H1 (cell line): ENCODE measurements at places on chromosomes 12 and 14.

DNA sequence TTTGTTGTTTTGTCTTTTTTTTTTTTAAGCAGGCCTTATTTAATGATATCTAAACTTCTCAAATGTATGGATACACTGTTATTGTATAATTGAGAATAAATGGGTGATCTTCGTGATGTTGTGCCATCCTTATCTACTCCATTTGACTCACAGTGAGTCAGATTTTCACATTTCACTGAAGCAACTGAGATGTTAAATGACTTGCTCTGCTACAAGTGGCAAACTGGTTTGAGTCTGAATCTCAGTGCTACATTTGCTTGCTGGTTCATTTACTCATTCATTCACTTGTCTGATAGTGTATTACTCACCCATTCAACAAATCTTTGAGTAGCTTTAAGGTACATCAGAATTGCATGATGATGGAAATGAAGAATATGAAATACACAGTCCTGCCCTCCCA is 2.6 kb downstream of the KIAA0586 start:
- H3K4me3 ChIP-seq: no peak overlapping the region
- H3K4me1 ChIP-seq: no peaks in the 10 kb centered on the region
- no peaks in the 10 kb centered on the region for H3K27me3 ChIP-seq
- DNase-seq: no peak

DNA sequence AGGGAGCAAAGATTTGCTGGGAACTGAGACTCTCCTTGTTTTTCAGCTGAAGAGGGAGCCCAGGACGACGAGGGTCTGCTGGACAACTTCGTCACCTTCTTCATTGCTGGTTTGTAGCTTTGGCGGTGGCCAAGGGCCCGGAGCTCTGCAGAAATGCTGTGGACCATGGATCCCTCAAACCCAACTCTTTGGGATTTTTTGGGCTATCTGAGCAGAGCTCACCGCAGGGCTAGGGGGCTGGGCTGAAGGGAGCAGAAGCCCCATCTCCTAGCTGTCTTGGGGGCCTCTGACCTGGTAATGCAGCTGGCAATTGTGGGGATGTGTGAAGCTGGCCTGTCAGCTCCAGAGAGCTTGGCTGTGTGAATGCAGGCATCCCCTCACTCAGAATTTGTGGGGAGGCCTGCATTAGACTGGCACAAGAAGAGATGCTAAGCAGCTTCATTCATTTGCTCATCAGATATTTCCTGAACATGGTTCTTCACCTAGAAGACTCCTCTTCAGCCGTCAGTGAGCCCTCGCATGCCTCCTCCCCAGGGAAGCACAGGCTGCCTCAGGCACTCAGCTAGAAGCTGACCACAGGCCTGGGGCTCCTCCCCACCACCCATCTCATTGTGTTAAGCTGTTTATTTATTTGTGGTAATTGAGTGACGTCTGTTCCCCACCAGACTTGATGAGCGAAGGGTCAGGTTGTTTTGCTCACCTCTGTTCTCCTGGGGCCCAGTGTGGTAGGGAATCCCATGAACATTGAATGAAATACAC is 32.2 kb downstream of the CYP46A1 start:
- H3K4me1 ChIP-seq: peaks cover 2% of the 10 kb centered on the region
- no peak for DNase-seq
- no peak overlapping the region for H3K4me3 ChIP-seq
- no peaks in the 10 kb centered on the region for H3K27me3 ChIP-seq

GRCh38 chr14:51523243-51523642 is 128.5 kb upstream of the FRMD6 start:
- H3K36me3 ChIP-seq: no peaks in the 10 kb centered on the region
- DNase-seq: no peak
- 0 out of 2 replicates have a peak, but pooled peaks cover 3% of the 10 kb centered on the region for H3K4me1 ChIP-seq
- H3K27ac ChIP-seq: no peak overlapping the region
- no peak overlapping the region for H3K4me3 ChIP-seq

GRCh38 chr12:19988001-19988400 is 380.3 kb upstream of the PDE3A start:
- H3K4me1 ChIP-seq: no peaks in the 10 kb centered on the region
- H3K27ac ChIP-seq: no peak overlapping the region
- H3K4me3 ChIP-seq: no peak overlapping the region
- H3K36me3 ChIP-seq: no peaks in the 10 kb centered on the region
- no peaks in the 10 kb centered on the region for H3K27me3 ChIP-seq

DNA sequence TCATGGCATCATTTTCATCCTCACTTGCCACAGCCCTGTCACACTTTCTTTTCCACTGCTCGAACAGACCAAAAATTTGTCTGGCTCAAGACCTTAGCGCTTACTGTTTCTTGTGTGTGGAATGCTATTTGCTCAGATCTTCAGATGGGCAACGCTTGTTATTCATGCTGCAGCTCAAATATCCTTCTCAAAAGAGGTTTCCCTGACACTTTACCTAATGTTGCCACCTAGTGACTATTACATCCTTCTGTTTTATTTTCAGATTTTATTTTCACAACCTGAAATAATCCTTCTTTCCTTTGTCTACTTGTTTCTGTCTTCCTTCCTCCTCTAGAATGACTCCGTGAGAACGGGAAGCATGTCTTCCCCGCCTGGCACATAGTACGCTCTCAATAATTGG is 5.6 kb downstream of the FBXO33 start:
- no peaks in the 10 kb centered on the region for H3K36me3 ChIP-seq

GRCh38 chr12:108690191-108690518 is 41.2 kb downstream of the CORO1C start:
- no peaks in the 10 kb centered on the region for H3K27me3 ChIP-seq
- H3K4me1 ChIP-seq: peaks cover 25% of the 10 kb centered on the region

DNA sequence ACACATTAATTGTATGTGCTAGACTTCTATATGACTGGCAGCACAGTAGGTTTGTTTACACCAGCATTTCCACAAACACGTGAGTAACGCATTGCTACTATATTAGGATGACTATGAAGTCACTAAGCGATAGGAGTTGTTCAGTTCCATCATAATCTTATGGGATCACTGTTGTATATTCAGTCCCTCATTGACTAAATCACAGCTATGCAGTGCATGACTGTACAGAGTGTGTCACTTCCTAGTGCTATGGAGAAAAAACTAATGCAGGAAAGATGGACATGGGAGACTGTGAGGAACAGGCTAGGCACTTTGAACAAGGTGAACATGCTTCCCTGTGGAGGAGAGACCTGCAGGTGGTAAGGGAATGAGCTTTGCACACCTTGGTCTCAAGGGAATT is 259.8 kb downstream of the NUAK1 start:
- no peak for DNase-seq
- no peaks in the 10 kb centered on the region for H3K27me3 ChIP-seq
- no peak overlapping the region for H3K27ac ChIP-seq
- H3K4me3 ChIP-seq: no peak overlapping the region
- no peaks in the 10 kb centered on the region for H3K36me3 ChIP-seq
- no peaks in the 10 kb centered on the region for H3K4me1 ChIP-seq

DNA sequence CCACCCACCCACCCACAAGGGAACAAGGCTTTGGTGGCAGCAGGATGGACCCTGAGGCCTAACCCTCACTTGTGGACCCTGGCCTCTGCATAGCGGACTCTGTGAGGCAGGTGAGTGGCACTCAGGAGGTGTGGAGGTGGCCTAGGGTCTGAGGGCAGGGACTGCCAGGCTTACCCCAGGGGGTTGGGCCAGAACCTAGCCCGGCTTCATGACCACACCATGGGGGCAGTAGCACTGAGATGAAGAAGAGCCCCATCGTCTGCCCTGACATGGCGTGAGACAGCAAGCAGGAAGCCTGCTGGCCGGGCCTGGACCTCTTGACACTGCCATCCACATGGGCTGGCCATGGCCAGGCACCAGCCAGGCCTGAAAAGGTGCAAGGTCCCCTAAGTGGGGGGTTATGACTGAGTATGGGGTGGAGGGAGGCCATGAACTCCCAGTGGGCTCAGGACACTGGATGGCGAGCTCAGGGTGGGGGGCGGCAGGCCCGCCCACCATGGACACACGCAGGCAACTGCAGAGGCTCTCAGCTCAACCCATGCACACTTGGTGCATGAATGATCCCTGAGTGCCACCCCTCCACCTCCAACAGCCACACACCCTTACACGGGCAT is 29.3 kb downstream of the JAG2 start:
- H3K4me3 ChIP-seq: no peak overlapping the region
- H3K27ac ChIP-seq: no peak overlapping the region
- DNase-seq: no peak
- no peaks in the 10 kb centered on the region for H3K27me3 ChIP-seq

GRCh38 chr12:27645671-27646070 is 50.6 kb upstream of the REP15 start:
- DNase-seq: no peak
- H3K36me3 ChIP-seq: no peaks in the 10 kb centered on the region
- H3K4me3 ChIP-seq: no peak overlapping the region
- H3K27ac ChIP-seq: no peak overlapping the region; the same call in 1 of the 2 replicates
- H3K27me3 ChIP-seq: no peaks in the 10 kb centered on the region

DNA sequence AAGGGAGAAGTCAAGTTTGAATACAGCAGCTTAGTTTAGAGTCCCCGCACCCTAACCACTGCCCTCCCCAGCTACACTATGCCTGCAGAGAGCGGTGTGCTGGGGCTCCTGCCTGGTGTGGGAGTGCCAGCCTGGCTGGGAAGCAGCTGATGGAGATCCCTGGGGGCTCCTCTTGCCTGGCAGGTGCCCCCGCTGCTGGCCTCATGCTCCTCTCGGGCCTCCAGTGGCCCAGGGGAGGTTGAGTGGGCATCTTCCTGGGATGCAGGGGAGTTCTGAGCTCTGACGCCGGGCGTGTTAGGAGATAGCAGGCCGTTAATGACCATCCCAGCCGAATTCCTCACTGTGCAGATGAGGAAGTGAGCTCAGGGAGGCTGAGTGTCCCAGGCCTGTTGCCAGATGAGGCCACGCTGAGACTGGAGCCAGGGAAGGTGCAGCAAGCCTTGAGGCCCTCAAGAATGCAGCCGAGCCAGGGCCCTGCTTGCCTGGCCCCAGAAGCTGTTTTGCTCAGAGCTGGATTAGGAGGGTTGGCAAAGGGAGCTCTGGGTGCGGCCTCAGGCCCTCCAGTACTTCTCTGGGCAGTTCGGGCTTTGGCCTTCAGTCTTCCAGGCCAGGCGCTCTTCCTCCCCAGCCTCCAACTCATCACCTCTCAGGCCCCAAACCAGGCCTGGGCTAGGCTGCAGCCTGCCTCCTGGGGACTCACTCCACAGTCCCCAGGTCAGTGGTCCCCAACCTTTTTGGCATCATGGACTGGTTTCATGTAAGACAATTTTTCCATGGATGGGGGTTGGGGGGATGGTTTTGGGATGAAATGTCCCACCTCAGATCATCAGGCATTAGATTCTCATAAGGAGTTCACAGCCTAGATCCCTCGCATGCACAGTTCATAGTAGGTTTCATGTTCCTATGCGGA is 6.6 kb upstream of the CYP46A1 start:
- H3K4me3 ChIP-seq: no peak overlapping the region
- no peak overlapping the region for H3K27ac ChIP-seq
- DNase-seq: no peak
- peaks cover 3% of the 10 kb centered on the region for H3K4me1 ChIP-seq

GRCh38 chr12:104673696-104674482 is 217.1 kb downstream of the CHST11 start:
- no peak overlapping the region for H3K4me3 ChIP-seq
- no peaks in the 10 kb centered on the region; the same call in 1 of the 2 replicates for H3K36me3 ChIP-seq
- H3K27me3 ChIP-seq: no peaks in the 10 kb centered on the region
- H3K27ac ChIP-seq: no peak overlapping the region
